ENCODE measurements at places on chromosomes 16 and 17. TPM values are rescaled to one million over a fixed set of nuclear protein-coding genes. Genes with fewer than 3 reads are reported as not detected.

SLC5A11 gene
- not detected for total RNA-seq

HOXB1 gene
- not detected for total RNA-seq

CMTM4 gene
- 8.4 TPM for total RNA-seq

PRAC1 gene
- not detected for total RNA-seq

MYH1 gene
- total RNA-seq = not detected

OSGIN1 gene
- 2.3 TPM for total RNA-seq

IL17C gene
- 1.4 TPM for total RNA-seq

CBFA2T3 gene
- total RNA-seq = not detected

SCARF1 gene
- 0.89 TPM for total RNA-seq

SRL gene
- 0.29 TPM for total RNA-seq

PYY gene
- not detected for total RNA-seq

KRT36 gene
- not detected for total RNA-seq

ITGAX gene
- total RNA-seq = 0.86 TPM

KCNJ12 gene
- total RNA-seq = not detected

CDR2L gene
- 34.0 TPM for total RNA-seq

C17orf58 gene
- 12.8 TPM for total RNA-seq

TAX1BP3 gene
- 363 TPM for total RNA-seq

C17orf100 gene
- 0.86 TPM for total RNA-seq

DPEP3 gene
- total RNA-seq = not detected

PSMD3 gene
- 226 TPM for total RNA-seq

LDHD gene
- 0.86 TPM for total RNA-seq

GRIN2A gene
- under 0.01 TPM for total RNA-seq

SCRN2 gene
- 29.7 TPM for total RNA-seq

MLST8 gene
- 54.2 TPM for total RNA-seq

TP53TG3F gene
- total RNA-seq = not detected

FDXR gene
- 52.5 TPM for total RNA-seq

KCNH4 gene
- not detected for total RNA-seq

ODAD4 gene
- total RNA-seq = 0.71 TPM

CCL7 gene
- total RNA-seq = 5.3 TPM

LITAFD gene
- total RNA-seq = not detected

TM4SF5 gene
- total RNA-seq = not detected

KIF2B gene
- total RNA-seq = not detected

TP53TG3 gene
- total RNA-seq = not detected

HS3ST4 gene
- not detected for total RNA-seq

RAI1 gene
- total RNA-seq = 10.5 TPM

CCDC154 gene
- total RNA-seq = not detected

KRTAP1-5 gene
- 15.4 TPM for total RNA-seq

TRPV2 gene
- 188 TPM for total RNA-seq

CNTNAP1 gene
- 32.8 TPM for total RNA-seq

NXN gene
- total RNA-seq = 93.9 TPM

TMEM220 gene
- 2.9 TPM for total RNA-seq

EFCAB5 gene
- total RNA-seq = 0.18 TPM

LHX1 gene
- not detected for total RNA-seq

PKMYT1 gene
- 24.8 TPM for total RNA-seq

TRIM37 gene
- total RNA-seq = 19.5 TPM
